Gastroesophageal sphincter (tissue), 4 donors: ENCODE measurements at places on chromosomes 16 and 17.

GRCh38 chr16:48602356-48603014 lies 7.5 kb downstream of the N4BP1 start:
- no peak for ATAC-seq

- ATAC-seq, result no peak
These were observed 14.2 kb upstream of the C17orf78 start for GRCh38 chr17:37361543-37361942.

DNA sequence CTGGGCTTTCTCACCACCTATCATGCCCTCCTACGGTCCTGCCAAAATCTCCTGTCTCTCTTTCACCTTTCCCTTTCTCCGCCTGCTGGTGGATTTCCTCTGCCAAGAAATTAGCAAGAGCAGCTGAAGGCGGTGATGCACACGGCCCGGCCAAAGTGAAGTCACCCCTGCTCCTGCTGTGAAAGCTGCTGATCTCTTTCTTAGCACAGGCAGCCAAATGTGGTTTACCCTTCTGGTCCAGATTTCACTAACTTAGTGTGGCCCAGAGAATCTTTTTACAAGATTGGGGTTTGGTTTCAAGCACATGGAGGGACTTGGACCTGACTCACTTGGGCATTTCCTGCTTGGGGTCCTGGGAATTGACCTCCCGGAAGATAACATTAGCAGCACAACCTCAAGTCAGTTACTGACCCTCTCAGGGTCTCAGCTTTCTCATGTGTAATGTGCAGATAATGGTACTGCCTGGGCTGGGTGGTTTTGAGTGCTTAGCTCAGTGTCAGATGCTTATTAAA lies 155.7 kb downstream of the SOCS1 start:
- peak; percentile 54 for ATAC-seq

DNA sequence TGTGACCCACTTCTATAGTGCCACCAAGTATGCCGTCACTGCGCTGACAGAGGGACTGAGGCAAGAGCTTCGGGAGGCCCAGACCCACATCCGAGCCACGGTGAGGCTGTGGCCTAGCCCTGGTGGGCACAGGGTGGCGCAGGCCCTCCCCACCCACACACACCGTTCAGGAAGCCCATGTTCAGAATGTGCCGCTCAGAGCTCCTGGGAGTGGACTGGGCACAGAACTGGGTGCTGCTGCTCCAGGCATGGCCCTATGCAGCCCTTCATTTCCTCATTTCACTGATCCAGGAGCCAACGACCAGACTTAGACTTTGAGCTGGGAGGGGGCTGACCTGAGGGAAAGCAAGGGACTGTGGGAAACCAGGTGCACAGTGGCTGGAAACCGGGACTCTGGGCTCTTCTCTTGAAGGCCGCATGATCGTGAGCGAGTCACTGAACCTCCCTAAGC lies 2.4 kb upstream of the MRM1 start:
- no peak for ATAC-seq

DNA sequence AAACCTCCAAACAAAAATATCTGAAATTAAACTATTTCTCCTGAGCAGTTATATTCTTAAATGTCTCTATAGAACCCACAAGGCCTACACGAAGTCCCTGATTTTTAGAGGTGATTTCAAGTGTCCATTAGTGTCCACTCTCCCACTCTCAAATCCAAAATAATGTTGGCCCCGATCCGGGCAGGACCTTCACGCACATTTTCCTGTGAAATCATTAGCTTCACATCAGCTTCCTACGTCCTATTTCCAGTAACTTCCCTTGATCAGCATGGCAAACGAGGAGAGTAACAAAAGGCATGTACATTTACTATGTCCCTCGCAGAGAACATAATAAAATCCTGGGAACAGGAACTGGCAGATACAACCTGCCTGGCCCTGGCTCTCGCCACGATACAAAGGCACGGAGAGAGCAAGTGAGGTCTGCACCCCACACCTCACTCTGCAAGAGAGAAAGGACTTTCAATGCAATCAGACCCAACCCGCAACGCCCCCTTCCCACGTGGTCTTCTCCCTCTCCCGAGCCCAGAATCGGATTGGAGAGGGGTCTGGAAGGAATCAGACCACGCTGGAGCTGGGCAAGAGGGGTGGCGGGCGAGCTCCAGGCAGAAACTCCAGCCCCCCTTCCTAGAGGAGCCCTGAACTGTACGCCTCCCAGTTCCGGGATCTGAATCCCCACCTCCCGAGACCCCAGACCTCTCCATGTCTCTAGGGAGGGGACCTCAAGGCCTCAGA lies 17.5 kb upstream of the C17orf78 start:
- peak; percentile 0 for ATAC-seq

GRCh38 chr16:12439399-12440227 lies 364.1 kb downstream of the CPPED1 start:
- no peak for ATAC-seq

- ATAC-seq, result no peak
These were observed 49.9 kb downstream of the MAP2K4 start for GRCh38 chr17:12070561-12070960.
